ENCODE measurements at places on chromosomes 5 and 9. TPM values are rescaled to one million over a fixed set of nuclear protein-coding genes. Genes with fewer than 3 reads are reported as not detected.

The ZBED3 gene
- 3.6 TPM for total RNA-seq

The TSSK1B gene
- not detected for total RNA-seq

The C1QTNF2 gene
- total RNA-seq, result 0.11 TPM

The PARP8 gene
- total RNA-seq, result 0.28 TPM

The BTNL8 gene
- not detected for total RNA-seq

The C7 gene
- 7.7 TPM for total RNA-seq

The GCNT4 gene
- 0.07 TPM for total RNA-seq

The SYK gene
- 0.07 TPM for total RNA-seq

The OR2K2 gene
- total RNA-seq, result not detected

The ALDH1A1 gene
- 699 TPM for total RNA-seq

The CER1 gene
- total RNA-seq, result not detected

The BRD3 gene
- total RNA-seq, result 10.0 TPM

The OGN gene
- not detected for total RNA-seq

The CDX1 gene
- total RNA-seq, result not detected

The DOLK gene
- 30.6 TPM for total RNA-seq

The PCAT7 gene
- not detected for total RNA-seq

The BARHL1 gene
- total RNA-seq, result not detected

The AJM1 gene
- 0.66 TPM for total RNA-seq

The SPATA31D4 gene
- total RNA-seq, result not detected

The LPAR1 gene
- total RNA-seq, result 0.07 TPM

The CAMK4 gene
- 2.2 TPM for total RNA-seq

The ROPN1L gene
- 0.42 TPM for total RNA-seq

The MLANA gene
- total RNA-seq, result not detected

The SERF1B gene
- total RNA-seq, result 41.0 TPM

The FGF1 gene
- total RNA-seq, result not detected

The PTPN3 gene
- total RNA-seq, result 1.1 TPM

The KLF9 gene
- total RNA-seq, result 50.6 TPM

The CCDC183 gene
- total RNA-seq, result 0.26 TPM

The TMEM252 gene
- not detected for total RNA-seq

The CLIC3 gene
- total RNA-seq, result 0.33 TPM

The PCDHA1 gene
- not detected for total RNA-seq

The AGXT2 gene
- total RNA-seq, result not detected

The SPINK7 gene
- total RNA-seq, result not detected

The COL27A1 gene
- total RNA-seq, result 4.4 TPM

The ADGRD2 gene
- not detected for total RNA-seq

The GABRA1 gene
- total RNA-seq, result not detected

The FREM1 gene
- total RNA-seq, result 0.20 TPM

The HMCN2 gene
- under 0.01 TPM for total RNA-seq

The IRX2 gene
- not detected for total RNA-seq

The DOCK2 gene
- 0.20 TPM for total RNA-seq

The CARTPT gene
- total RNA-seq, result not detected

The MYOZ3 gene
- 0.59 TPM for total RNA-seq

The DDX4 gene
- total RNA-seq, result not detected

The WNT8A gene
- total RNA-seq, result not detected

All from pulmonary artery endothelial cell (primary cell).